ENCODE measurements at places on chromosomes 2 and 18.

DNA sequence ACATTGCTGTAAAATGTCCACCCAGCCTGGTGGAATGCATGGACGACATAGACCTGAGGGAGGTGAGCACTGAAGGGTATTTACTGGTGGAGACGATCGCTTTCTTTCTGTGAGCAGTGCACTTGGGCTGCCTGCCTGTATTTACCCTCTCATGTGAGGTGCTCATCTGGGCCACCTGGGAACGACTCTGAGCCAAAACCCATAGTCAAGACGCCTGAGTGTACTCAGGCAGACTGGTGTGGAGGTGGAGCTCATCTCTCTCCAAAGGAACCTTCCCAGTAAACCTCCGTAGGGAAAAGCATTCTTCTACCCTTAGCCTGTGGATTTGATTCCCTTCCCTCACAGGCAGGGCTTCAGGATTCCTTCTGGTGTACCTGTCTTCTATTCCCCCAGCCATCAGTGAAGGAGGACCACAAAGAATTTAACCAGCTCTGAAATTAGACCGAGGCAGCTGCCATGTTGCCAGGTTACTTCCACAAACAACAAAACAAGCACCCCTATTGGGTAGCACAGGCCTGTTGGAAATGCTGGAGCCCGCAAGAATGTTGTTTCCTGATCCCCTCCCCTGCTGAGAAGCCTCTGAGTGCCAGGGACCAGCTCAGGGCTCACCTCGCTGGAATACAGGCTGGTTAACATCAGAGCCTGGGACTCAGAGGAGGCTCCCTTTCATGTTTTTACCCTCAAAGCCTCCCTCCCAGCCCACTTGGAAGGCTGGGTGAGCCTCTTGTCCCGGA lies 47.5 kb upstream of the TXNDC2 start:
- DNase-seq: no peak

DNA sequence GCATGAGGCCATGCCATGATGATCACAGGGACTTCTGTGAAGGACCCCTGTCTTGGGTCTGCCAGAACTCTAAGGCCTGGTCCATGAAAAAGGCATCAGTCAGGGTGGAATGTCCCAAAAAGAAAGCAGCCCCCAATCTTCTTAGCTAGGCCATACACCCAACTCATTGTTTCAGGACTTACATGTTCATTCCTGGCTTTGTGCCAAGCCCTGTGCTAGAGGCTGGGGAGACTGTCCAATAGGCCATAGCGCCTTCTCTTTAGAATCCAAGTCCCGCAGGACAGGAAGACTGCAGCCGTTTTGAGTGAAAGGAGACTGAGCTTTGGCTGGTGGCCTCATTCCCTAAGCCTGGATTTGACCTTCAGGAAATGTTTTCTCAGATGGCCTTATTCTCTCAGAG lies 247.3 kb downstream of the PRKCE start:
- DNase-seq: no peak

GRCh38 chr2:121596221-121597080 lies 52.8 kb downstream of the CLASP1 start:
- DNase-seq: peak; percentile 56

GRCh38 chr18:9482790-9483189 lies 7.5 kb downstream of the RALBP1 start:
- no peak for DNase-seq

GRCh38 chr2:142805244-142805643 lies 72.2 kb upstream of the KYNU start:
- DNase-seq: no peak

GRCh38 chr2:118806797-118807667 lies 40.4 kb downstream of the EN1 start:
- no peak for DNase-seq

- no peak for DNase-seq
These were observed 3.5 kb upstream of the INHBB start for GRCh38 chr2:120342446-120342845.

DNA sequence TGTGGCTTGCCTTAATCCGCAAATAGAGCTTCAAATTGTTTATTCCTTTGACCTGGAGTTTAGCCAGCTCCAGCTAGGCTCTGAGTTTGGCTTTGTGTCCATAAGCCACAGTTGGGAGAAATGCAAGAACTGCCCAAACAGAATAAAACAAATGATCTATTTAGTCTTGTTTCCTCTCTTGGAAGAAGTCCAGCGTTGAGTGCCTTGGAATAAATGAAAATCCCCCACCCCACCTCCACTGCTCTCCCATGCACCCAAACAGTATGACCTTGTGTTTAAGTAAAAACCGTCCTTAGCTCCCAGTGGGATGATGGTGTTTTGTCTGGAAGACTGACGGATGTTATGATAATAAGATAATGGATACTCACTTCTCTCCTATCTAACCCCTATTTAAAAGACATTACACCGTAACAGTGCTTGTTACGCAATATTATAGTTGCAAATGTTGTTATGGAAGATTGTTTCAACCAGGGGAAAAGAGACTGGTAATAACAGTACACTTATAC lies 3.2 kb upstream of the SERPINE2 start:
- no peak for DNase-seq

- no peak for DNase-seq
These were observed 349.9 kb downstream of the CTNNA2 start for GRCh38 chr2:79862756-79863155.

GRCh38 chr2:226783885-226784284 lies 15.7 kb downstream of the IRS1 start:
- no peak for DNase-seq

- DNase-seq: no peak
These were observed 48.2 kb upstream of the HS6ST1 start for GRCh38 chr2:128366713-128367511.

DNA sequence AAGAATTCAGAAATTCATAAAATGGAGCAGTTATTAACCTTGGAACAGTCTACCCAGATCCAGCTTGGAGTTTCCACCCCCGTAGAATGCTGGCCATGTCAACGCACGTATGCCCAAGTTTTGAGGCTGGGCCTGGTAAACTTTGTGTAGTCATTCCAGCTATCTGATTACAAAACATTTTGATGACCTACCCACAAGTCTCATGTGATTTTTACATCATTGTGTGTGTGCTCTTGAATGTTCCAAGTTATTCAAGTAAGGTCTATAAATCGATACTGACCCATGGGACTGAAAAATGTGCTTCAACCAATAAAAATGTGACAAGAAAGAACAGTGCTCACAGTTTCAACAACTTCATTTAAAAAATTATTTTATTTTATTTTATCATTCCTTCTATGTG lies 32.5 kb upstream of the ICOS start:
- DNase-seq: no peak

DNA sequence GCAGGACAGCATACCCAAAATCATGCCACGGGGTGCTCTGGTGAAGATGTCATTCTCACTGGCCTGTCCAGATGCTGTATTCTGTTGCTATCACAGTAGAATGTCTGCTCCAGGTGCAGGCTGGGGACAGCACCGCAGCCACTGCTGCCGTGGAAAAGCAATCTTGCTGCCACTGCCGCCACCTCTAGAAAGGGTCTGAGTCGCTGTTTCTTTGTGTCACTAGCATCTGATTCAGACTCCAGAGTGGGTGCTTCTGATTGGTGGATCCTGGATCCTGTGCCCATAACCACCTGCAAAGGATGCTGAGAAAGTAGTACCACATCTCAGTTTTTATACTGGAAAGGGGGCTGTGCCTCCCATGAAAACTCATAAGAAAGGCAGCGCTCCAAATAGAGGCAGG lies 45.3 kb upstream of the CTLA4 start:
- no peak for DNase-seq

DNA sequence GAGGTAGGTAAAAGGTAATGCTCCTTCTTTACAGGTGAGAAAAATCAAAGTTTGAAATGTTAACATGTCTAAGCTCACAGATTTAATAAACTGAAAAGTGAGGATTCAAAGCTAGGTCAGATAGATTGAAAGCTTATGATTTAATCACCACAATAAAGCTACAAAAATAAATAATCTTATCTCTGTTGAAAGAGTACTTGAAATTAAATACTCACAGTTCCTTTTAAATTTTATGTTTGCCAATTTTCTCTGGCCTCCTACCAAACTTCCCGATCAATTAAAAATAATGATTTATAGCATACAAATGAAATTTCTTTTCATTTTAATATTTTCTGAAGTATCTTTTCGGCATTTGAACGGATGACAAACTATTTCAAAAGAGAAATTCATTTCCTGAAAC lies 77.3 kb downstream of the GAREM1 start:
- no peak for DNase-seq

DNA sequence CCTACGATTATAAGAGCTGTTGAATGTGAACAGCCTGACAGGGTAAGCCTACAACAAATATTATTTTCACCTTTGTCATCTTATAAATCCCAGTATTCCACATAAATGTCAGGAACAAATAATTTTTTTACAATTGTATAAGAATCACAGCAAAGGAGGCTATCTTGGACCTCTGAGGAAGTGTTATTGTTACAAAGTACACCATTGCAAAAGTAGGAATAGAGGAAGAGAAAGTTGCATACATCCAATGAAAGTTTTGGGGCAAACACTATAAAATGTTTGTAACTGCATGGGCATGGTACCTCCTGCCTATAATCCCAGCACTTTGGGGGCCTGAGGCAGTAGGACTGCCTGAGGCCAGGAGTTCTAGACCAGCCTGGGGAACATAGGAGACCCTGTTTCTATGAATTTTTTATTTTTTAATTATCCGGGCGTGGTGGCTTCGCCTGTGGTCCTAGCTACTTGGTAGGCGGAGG lies 715 bp upstream of the MEMO1 start:
- peak; percentile 24 for DNase-seq

DNA sequence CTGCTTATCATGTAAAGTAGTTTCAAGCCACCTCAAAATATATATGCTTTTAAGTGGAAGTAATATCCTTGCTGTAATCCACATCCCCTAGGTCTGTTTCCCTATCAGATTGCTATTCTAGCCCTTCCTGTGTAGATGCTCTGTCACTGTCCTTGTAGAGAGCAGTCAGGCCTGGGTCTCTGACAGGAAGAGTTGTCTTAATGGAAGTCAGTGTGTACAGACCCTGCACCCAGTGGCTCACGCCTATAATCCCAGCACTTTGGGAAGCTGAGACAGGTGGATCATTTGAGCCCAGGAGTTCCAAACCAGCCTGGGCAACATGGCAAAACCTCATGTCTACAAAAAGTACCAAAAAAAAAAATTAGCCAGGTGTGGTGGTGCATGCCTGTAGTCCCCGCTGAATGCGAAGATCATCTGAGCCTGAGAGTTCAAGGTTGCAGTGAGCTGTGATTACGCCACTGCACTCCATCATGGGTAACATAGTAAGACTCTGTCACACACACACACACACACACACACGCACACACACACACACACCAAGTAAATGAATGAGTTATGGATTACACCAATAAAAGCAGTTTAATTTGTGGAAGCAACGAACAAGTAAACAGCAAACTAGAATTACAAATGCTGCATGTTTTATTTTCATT lies 70.2 kb upstream of the DSC1 start:
- DNase-seq: no peak

DNA sequence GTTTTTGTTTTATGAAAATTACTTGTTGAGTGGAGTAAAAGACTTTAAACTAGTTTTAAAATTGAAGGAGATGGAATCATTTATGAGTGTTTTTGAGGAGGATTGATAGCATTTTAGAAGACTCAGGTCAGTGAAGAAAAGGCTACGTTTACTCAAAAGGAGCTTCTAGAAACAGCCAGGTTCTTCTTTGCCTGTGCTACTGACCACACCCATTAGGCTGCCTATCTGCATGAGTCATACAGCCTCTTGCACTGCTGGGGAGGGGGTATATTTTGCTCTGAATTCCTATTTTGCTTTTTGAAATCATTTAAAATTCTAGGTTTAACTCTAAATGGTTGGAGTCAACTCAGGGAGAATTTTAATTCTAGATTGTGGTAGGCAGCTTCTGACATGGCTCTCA lies 22.3 kb downstream of the EFEMP1 start:
- no peak for DNase-seq

GRCh38 chr2:121075006-121075551 lies 209.9 kb downstream of the TFCP2L1 start:
- peak; percentile 62 for DNase-seq

DNA sequence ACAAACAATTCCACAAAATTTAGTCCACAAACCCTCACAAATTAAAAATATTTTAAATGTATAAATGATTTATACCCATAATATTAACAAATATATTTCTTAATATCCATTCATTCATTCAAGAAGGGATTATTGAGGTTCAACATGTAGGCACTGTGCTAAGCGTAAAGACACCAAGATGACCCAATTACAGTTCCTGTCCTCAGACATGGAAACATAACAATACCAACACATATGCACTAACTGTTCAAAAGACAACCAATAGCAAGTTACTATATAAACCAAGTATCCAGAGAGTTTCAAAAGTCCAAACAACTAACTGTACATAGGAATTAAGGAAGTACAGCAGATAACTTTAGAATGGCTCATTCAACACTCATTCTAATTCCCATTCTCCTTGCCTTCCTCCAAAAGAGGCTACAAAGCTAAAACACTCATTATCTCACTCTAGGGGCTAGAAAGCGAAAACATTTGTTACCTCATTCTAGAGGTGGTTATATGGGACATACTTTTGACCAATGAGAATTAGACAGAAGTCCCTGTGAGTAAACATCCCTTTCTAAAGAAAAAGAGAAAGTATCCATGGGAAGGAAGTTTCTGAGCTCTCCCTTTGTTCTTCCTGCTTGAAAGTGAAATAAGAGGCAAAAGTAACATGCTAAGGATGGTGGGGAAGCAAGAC lies 292.4 kb downstream of the ZEB2 start:
- DNase-seq: no peak

DNA sequence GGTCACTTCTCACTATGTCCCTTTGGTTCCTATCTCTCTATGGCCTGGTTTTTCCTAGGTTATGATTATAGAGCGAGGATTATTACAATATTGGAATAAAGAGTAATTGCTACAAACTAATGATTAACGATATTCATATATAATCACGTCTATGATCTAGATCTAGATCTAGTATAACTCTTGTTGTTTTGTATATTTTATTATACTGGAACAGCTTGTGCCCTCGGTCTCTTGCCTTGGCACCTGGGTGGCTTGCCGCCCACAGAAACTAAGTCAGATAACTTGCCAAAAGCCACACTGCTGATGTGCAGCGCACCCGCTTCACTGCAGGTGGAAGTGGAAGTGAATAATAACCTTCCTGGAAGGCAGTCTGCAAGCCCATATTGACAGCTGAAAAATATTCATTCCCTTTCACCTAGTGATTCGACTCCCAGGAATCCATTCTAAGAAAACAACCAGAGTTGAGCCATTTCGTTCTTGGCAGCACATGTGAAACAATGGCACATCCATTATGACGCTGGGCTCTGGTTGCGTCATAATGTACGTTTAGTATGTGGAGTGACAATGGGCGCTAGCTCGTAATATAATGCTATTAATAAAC lies 725 bp upstream of the ANKRD53 start:
- no peak for DNase-seq

DNA sequence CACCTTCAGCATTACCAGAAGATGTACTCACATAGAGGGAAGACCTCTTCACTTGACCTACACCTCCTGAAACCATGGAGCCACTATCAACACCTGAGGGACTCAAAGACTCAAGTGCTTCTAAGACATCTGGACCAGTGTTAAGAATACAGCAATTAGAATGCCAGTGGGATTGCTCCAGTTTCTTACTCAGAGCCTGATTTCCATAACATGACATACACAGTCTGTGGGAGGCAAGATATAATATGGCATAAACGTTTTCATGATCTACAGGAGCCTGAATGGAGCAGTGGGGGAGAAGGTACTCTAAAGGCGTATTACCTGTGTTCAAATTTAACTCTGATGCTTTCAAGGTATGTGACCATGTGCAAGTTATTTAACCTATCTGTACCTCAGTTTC lies 57.2 kb downstream of the ZNF385B start:
- DNase-seq: no peak

- DNase-seq: no peak
These were observed 132.8 kb upstream of the REG3A start for GRCh38 chr2:79292239-79292957.

Measured in GM06990 (cell line).